ENCODE measurements at places on chromosomes 4 and X.

GRCh38 chr4:48937033-48937432 lies 30.5 kb upstream of the OCIAD2 start:
- DNase-seq = no peak

GRCh38 chr4:15340902-15341732 lies 86.7 kb upstream of the C1QTNF7 start:
- no peak for DNase-seq

DNA sequence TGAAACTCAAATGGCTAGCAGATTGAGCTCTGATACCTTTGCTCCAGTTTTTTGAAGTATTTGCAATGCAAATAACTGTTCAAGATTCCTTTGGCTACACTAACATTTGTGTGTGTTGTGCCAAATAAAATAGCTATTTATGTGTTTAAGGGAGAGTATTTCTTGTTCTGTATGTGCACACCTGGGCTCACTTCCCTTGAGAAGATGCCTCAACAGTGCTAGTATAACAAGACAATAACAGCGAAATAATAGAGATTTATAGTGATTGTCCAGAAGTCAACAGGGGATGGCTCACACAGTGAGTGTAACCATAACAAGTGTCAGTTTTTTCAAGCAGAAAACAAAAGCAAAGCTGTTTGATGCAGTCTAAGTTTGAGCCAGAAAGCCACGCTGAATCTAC lies 460.5 kb downstream of the CENPC start:
- DNase-seq = no peak

- no peak for DNase-seq
Measured at GRCh38 chr4:10295301-10295700, 161.9 kb downstream of the ZNF518B start.
